Upper lobe of right lung (tissue), 1 donor: ENCODE measurements at places on chromosomes 2 and 18. TPM values are rescaled to one million over a fixed set of nuclear protein-coding genes. Genes with fewer than 3 reads are reported as not detected.

GRCh38 chr2:110116033-110116710 lies 550 bp upstream of the MALL start:
- DNase-seq, result peak; percentile 72

- DNase-seq, result peak; percentile 53
Measured at GRCh38 chr2:120421126-120421829, 75.3 kb downstream of the INHBB start.

GRCh38 chr2:158953454-158953853 lies 15.0 kb upstream of the TANC1 start:
- DNase-seq, result no peak

DNA sequence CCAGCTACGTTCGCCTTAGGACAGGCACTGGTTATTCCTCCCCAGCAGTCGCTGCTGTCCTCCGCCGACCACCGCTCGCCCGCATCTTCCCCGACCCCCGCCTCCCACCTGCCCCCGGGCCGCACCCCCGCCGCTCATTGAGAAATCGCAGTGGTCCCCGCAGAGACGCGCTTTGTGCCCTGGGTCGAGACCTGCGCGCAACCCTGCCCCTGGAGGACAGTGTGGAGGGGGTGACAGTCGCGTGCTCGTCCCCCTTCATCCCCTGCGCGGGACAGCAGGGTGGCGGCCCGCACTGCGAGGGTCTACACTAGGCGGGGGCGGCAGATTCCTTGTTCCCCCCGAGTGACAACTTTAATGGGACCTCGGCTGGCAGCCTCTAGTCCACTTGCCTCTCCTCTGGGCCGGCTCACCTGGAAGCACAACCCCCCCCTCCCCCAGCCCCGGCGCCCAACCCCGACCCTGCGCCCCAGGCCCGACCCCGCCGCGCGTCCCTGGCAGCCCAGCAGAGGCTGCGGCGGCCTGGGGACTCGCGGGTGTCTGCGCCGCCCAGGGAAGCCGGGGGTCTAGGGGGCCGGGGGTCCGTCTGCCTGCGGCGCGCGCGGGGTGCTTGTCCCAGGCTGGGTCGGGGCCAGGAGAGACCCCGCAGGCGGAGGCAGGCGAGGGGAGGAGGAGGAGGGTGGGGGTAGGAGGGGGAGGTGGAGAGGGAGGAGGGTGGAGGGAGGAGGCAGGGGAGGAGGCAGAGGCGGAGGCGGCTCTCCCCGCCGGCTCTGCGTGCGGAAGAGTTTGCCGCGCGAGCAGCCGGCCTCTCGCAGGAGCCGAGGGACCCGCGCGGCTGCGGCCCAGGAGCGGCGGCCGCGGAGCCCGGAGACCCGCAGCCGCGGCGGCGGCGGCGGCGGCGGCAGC lies at the start of gene NPAS2:
TSS of gene NPAS2 (plus strand) at position 770 of the 903 bp plus-strand sequence. CDS start 84,616 bp downstream, outside the sequence.
- peak; percentile 67 for DNase-seq

DNA sequence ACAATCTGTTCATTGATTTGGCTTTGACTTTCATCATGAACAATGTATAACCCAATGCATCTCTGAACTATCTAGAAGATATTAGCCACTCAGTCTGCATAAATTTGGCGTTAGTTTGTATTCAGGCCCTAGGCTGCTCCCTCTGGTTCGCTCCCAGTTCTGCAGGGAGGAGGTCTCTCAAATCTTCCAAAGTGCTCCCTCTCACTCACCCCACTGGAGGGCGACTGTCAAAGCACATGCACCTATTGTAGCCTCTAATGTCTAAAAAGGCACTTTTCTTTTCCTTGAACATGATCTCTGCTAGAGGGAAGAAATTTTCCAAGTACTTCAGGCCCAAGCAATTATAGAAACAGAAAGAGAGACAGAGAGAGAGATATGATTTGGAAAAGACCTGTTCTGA lies 291.5 kb downstream of the TDRD15 start:
- no peak for DNase-seq

- no peak for DNase-seq
Measured at GRCh38 chr2:135208016-135208415, 155.9 kb downstream of the RAB3GAP1 start.

- no peak for DNase-seq
Measured at GRCh38 chr2:197416268-197416667, 18.6 kb downstream of the SF3B1 start.

DNA sequence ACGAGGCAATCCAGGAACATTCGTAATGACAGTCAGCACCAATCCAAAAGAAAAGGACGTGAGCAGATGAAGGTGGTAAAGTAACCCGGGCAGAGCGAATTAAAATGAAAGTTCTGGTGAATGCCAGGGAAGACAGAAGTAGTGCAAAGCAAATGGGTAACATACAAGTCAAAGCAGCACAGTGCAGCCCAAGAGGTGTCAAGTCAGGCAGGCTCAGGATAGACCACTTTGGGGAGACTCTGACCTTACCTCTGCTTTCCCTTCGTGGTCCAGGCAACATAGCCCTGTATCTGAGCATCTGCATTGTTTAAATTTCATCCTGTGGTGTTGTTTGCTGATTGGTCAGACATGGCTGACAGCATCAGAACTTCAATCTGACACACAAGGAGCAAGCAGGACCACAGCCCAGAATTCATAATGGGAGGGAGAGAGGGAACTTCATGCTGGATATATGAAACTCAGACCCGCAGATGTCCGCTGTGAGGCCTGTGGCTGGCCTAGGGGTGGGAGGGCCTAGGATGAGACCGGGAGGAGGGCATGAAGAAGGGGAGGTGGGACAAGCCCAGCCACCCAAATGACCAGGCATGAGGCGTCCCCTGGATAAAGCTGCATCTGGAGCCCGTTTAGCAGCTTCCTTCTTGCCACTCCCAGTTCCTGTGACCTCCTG lies 285.7 kb downstream of the TCF4 start:
- DNase-seq, result no peak

GRCh38 chr2:177148477-177149154 lies 64.0 kb upstream of the HNRNPA3 start:
- peak; percentile 80 for DNase-seq

- no peak for DNase-seq
Measured at GRCh38 chr2:130766037-130766436, 10.7 kb downstream of the AMER3 start.

RAPH1 gene
- 93.4 TPM for total RNA-seq

METTL21A gene
- 10.9 TPM for total RNA-seq

LIMS3 gene
- total RNA-seq, result 3.1 TPM

EFR3B gene
- 10.7 TPM for total RNA-seq

CCDC85A gene
- total RNA-seq, result 22.2 TPM

ABCG8 gene
- not detected for total RNA-seq
